ENCODE measurements at places on chromosomes 2 and 18.

DNA sequence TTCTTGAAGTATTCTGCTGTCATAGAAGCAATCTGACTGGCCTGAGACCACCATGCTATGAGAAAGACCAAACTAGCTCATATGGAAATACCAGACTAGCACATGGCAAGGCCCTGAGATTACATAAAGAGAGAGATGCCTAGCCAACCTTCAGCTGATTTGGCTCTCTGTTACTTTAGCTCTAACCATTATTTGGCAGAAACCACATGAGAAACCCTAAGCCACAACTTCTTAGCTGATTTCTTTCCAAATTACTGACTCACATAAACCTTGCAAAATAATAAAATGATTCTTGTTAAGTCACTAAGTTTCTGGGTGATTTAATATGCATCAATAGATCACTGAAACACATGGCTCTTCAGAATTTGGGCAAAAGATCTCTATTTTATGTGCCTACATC lies 295.0 kb upstream of the ZNF521 start:
- peak; percentile 74 for DNase-seq

DNA sequence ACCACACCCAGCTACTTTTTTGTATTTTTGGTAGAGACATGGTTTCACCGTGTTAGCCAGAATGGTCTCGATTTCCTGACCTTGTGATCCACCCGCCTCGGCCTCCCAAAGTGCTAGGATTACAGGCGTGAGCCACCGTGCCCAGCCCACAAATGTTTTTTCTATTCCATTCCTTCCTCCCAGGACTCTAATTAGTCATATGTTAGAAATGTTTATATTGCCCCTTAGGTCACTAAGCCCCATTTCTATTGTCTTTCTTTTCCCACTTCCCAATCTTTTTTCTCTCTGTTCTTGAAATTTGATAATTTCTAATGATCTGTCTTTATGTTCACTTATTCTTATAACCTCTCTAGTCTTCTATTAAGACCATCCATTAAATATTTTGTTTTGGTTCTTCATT lies 31.3 kb upstream of the CDCA7 start:
- DNase-seq: no peak

GRCh38 chr2:205193125-205193835 lies 489.0 kb upstream of the NRP2 start:
- DNase-seq: no peak

GRCh38 chr2:172782506-172783164 lies 47.0 kb downstream of the RAPGEF4 start:
- DNase-seq: no peak

DNA sequence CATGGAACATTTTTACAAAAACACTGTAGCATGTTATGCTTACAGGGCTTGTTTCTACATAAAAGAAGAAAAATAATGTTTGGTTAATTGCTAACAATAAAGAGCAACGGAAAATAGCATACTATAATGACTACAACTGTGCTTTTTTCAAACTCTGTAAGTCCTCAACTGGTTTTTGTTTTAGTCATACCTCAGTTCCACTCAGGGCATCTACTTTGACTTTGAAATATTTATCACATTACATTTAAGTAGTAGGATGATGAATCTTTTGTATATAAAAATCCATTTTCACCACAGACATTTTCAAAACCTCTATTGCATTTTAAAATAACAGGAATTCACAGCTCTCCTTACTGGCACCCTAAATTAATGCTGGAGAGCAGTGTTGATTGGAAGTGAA lies 8.3 kb downstream of the SATB2 start:
- DNase-seq: no peak

DNA sequence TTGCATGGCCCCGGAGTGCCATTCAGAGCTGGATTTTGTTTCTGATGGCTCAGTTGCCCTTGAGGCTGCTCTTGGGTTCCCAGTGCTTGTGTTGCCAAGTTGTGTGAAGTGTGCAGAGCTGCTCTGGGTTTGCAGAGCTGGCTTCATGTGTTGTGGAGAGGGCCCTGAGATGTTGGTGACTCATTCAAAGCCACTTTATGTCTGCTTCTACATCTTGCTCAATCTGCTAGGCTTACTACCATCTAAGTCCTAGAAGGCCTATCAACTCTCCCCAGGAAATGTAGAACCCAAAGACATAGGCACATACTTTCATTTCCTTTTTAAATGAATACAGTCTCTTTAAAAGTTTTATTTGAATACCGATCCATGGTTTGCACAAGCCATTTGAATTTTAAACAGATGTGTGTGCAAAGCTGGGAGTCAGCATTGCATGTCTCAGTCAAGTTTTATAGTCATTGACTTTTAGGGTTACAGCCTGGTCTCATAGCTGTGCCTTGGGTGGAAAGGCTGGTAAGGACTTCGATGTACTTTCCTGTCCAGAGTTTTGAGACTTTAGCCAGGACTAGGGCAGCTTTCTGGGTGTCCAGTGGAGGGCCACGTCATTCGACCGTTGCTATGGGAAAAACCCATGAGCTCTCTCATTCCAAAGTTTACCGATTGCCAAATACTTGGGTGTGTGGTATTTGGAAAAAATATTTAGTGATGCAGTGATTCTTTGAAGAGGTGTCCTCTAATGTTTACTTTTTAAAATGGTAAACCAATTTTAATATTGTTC lies 105.0 kb downstream of the LTBP1 start:
- DNase-seq: peak; percentile 72

GRCh38 chr2:96315005-96315399 lies 9.7 kb upstream of the SNRNP200 start:
- no peak for DNase-seq

DNA sequence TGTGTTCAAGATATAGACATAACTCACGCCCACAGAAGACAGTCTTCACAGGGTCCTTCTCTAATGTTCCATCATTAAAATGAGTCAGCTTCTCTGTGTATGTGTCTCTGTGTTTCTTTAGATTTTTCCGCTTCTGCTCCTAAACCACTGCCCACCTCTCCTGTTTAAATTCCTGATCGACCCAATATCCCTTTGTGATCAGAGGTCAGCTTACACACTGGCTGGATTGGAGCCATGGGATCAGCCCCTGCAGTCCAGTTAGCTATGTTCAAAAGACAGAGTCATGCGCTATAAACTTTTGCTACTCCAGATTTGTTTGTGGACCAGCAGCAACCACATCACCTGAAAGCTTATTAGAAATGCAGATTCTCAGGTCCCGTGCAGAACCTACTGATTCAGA lies 229.2 kb downstream of the C1D start:
- DNase-seq: no peak

GRCh38 chr2:113080134-113080533 lies 12.4 kb downstream of the IL1F10 start:
- peak; percentile 17 for DNase-seq

DNA sequence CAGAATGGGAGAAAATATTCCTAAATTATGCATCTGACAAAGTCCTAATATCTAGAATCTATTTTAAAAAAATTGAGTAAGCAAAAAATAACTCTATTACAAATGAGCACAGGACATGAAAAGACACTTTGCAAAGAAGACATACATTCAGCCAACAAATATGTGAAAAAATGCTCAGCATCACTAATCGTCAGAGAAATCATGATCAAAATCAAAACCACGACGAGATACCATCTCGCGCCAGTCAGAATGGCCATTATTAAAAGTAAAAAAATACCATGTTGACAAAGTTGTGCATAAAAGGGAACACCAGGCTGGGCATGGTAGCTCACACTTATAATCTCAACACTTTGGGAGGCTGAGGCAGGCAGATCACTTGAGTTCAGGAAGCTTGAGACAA lies 63.5 kb downstream of the EVA1A start:
- peak; percentile 44 for DNase-seq

DNA sequence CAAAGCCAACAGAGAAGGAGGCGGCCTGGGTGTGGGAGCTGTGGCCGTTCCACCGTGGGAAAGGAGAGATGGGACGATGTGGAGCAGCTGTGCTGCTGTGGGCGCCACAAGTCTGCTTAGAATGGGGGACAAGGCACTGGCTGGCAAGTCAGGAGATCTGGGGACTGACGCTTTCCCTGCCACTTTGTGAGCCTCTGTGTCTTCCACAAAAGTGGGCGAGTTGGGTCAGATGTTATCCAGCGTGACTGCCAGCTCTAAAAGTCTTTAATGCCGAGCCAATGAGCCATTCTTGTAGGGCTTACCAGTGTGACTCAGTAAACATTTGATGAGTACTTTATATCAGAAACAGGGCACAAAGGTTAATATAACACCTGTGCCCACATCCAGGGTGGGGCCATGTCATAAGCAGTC lies 113.6 kb upstream of the MGAT5 start:
- DNase-seq: no peak

DNA sequence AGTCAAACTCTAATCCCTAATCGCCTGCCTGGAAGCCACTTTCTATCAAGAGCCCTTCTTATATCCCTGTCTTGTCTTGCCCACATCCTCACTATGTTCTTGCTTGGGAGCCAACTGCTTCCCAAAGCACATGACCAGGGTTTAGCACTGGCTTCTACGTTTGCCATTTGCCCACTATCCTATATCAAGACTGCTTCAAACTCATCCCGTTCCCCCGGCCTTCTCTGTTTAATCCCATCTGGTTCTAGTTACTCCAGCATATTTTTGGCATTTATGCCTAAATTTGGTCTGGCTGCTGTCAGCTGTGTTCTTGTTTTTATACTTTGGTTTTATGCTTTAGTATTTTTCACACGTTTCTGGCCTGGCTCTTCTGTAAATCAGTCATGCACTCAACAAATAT lies 40.2 kb downstream of the POLR1A start:
- peak; percentile 83 for DNase-seq

- peak; percentile 71 for DNase-seq
Measured at GRCh38 chr2:196783431-196784094, 15.9 kb downstream of the GTF3C3 start.

DNA sequence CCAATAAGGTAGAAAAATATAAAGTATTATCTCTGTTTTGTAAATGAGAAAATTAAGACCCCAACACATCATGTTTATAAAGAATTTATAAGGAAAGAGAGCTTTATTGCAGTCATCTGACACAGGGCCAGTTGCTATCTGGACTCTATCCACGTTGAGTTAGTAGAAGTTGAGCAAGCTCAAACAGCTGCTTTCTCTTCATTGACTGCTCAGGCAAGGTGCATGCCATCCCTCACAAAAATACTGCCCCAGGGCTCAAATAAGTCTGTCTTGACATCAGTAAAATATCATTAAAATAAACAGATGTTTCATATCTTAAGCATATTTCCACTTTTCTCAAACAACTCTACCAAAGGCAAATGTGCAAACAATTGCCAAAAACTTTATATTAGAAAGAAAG lies 14.8 kb downstream of the COL5A2 start:
- DNase-seq: no peak

- DNase-seq: peak; percentile 42
Measured at GRCh38 chr2:227479865-227480475, 8.0 kb downstream of the AGFG1 start.
